ENCODE measurements at places on chromosomes 1 and 21. TPM values are rescaled to one million over a fixed set of nuclear protein-coding genes. Genes with fewer than 3 reads are reported as not detected.

GRCh38 chr1:65359888-65360287 lies 50.5 kb downstream of the DNAJC6 start:
- DNase-seq = no peak

The FAM110D gene
- 0.28 TPM for total RNA-seq

DNA sequence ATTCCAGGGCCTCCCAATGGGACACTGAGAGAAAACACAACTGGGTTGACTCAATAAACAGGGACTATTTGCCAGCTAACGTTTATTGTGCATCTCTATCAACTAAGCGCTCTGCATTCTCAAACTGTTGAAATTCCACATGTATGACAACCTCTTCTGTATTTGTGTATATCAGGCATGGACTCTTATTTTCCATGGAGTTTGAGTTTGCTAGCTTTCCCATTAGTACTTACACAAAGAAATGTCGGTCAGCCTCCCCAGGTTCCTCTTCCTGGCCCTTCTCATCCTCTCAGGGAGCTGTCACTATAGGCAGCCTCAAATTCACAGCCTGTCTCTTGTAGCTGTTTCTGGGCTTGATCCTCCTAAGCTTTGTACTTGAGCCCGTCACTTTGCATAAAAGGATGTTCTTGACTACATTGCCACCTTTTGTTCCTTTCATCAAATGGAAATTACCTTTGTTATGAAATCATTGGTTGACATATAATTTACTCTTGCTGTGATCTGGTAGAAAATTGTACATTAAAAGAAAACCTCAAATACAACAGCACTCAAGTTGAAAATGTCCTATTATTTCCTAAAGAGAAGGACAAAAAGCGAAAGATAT lies 60.0 kb upstream of the NTPCR start:
- DNase-seq = no peak

- no peak for DNase-seq
Measured at GRCh38 chr1:175443332-175443731, 250.8 kb upstream of the KIAA0040 start.

GRCh38 chr1:243693800-243694199 lies 156.2 kb downstream of the AKT3 start:
- DNase-seq = no peak

The ACKR1 gene
- total RNA-seq = 0.74 TPM

GRCh38 chr1:157678721-157679120 lies 21.8 kb downstream of the FCRL3 start:
- no peak for DNase-seq

DNA sequence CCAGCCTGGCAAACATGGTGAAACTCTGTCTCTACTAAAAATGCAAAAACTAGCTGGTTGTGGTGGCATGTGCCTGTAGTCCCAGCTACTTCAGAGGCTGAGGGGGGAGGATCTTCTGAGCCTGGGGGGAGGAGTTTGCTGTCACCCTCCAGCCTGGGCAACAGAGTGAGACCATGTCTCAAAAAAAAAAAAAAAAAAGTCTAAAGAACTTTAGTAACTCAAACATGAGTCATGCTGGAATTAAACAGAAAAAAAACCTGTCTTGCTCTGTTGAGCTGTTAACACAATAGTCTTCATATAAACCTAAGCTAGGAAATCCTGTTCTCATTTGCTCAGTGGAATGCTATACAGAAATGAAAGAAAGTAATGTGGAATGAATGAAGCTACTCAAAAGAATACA lies 16.7 kb upstream of the DISP1 start:
- DNase-seq = no peak

All from neural progenitor cell (in vitro differentiated cells).